ENCODE measurements at places on chromosomes 3 and 15.

GRCh38 chr3:146092230-146092629, 68.8 kb downstream of the PLOD2 start:
- no peak for DNase-seq

DNA sequence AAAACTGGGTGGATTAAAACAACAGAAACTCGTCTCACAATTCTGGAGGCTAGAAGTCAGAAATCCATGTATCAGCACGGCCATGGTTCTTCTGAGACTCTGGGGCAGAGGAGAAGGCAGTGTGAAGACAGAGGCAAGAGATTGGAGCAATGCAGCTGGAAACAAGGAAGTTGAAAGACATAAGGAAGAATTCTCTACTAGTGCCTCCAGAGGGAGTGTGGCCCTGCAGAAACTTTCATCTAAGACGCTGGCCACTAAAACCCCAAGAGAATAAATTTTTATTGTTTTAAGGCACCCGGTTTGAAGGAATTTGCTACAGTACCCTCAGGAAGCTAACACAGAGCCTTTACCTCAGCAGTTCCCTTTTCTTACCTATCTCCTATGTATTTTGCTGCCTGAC, 1012.2 kb upstream of the CADM2 start:
- DNase-seq = no peak

DNA sequence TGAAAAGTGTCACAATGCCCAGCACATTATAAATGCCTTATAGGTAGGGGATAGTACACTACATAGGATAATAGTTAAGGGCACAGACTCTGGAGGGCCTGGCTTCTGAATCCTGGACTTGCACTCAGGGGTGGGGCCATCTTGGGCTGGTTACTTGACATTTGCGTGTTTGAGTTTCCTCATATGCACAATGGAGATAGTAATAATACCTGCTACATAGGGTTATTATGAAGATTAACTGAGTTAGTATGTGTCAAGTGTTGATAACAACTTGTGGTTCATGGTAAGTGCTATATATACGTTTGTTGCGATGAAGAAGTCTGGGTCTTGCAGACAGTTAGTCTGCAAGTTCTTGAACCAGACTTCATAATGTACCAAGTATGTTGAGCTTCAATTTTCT, 37.0 kb downstream of the MITF start:
- no peak for DNase-seq

DNA sequence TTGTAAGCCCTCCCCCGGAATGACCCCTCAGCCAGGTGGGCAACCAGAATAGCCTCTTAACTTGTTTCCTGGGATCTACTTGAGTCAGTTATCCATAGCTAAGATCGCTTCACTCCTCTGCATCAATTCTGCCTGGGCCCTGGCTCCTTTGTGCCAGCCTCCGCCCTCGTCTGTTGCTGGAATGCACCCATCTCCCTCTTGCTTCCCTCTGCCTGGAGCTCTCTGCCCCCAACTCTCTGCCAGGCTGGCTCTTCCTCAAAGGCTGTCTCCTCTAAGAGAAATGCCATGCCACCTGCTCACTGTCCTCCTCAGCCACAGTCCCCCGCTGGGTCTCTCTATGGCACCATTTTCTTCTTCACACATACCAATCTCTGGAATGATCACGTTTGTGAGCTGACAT, 240.8 kb downstream of the ADAMTS17 start:
- DNase-seq = no peak

GRCh38 chr3:107676469-107677309, 153.9 kb downstream of the BBX start:
- no peak for DNase-seq

- no peak for DNase-seq
Observed at GRCh38 chr3:127431066-127431465, 143.2 kb upstream of the PRR20G start.

DNA sequence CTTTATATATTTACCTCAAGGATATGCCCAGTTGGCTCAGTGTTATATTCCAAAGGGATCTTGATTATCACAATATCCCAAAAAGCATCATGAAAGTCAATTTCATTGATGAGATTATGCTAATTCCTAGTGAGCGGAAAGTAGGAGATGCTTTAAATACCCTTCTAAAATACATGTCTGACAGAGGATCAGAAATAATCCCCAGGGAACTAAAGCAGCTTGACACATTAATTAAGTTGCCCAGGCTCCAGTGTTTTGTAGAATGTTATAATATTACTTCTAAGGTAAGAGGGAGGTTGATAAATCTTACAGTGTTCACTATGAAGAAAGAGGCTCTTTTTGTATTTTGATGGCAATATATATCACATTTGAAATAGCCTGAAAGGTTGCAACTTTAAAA, 767.5 kb upstream of the ROBO1 start:
- DNase-seq = no peak

DNA sequence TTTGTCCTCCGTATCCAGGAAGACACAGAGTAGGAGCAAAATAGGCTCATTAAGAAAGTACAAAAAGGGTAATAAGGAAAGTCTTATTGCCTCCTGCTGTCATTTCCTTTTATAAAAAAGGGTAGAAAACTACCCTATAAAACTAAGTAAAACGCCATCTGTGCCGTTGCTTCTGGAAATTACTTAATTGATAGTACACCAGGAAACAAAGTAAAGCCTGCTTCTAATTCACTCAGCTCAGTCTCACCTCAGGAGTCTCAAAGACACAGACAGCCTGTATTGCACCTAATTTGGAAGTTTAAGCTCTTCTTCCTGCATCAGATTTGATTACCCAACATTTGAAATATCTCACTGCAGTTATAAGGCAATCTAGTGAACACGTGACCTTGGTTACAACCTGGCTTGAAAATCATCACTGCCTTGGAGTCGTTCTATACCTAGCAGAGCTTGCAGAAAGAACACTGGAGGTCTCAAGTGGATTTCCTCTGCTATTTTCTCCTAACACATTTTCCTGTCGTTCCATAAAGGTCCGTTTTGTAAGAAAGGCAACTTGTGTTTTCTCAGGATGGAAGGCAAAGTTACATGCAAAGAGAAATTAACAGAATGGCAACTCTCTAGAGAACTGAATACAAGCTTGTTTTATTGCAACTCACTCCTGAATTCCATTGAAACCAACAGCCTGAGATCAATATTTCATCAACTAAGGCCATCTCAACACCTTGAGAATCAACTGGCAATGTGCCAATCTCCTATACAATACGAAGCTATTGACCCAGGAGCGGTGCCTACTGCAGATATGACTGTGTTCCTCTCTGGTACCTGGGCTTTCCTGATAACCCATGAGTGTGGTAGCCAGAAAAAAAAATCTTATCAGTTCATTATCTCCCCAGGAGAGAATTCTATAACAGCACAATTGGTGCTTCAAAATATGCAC, 203.3 kb upstream of the LMCD1 start:
- DNase-seq = no peak

DNA sequence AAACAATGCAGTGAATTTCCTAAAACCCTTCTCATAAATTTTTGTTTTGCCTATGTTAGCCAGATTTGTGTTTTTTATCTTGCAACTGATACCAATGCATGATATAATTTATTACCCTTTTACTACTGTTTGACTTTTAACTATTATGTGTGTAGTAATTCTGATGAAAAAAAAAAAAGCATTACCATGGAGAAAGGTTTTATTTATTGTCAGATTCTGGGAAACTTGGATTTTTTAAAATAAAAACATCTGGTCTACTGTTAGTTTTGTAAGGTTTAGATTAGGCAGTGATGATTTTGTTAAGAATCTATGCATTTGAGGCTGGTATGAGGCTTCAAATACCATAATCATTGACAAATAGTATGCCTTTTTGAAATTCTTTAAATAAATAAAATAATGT, 470.4 kb upstream of the ROBO1 start:
- no peak for DNase-seq

- DNase-seq = peak; percentile 8
Observed at GRCh38 chr3:132283440-132283839, 33.8 kb upstream of the ACP3 start.

DNA sequence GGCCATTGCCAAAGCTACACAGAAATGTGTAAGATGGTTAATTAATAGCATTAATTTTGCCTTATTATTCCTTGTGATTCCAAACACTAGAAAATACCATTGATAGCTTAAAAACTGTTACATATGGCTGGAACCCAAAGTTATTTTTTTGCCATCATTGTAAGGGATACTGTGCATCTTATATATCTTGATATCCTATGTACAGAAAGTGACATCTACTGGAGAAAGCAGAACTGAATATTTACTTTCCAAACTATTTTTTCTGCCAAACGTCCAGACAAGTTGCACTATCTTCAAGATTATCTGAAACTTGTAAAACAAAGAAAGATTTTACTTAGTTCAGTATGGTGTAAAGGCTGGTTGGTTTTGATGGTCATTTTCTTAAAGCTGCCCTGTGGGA, 33.3 kb upstream of the MEIS2 start:
- no peak for DNase-seq

DNA sequence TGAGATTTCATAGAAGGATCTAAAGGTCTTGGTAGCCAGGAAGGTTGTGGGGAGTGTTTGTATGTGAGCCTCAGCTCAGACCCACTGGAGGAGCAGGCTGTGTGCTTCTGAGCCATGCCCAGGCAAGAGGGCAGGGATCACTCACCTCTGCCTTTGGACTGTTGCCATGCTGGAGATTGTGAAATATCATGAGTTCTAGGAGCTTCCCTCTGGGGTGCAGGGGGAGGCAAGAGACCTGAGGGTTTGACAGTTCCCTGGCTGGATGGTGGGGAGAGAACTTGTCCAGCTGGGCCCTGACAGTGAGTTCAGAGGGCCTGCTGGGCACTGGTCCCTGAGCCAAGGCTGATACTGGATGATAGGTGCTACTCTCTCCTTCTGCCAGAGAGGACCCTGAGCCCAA, 6.0 kb downstream of the SLC6A1 start:
- no peak for DNase-seq

- DNase-seq = peak; percentile 4
Observed at GRCh38 chr3:152834776-152835600, at the start of gene P2RY1. TSS of gene P2RY1 (plus strand) at chr3:152835131. CDS start at chr3:152835783, 652 bp downstream.

GRCh38 chr15:88178631-88179030, 77.9 kb downstream of the NTRK3 start:
- DNase-seq = no peak

- no peak for DNase-seq
Observed at GRCh38 chr3:52406791-52407510, 38.0 kb downstream of the SEMA3G start.

DNA sequence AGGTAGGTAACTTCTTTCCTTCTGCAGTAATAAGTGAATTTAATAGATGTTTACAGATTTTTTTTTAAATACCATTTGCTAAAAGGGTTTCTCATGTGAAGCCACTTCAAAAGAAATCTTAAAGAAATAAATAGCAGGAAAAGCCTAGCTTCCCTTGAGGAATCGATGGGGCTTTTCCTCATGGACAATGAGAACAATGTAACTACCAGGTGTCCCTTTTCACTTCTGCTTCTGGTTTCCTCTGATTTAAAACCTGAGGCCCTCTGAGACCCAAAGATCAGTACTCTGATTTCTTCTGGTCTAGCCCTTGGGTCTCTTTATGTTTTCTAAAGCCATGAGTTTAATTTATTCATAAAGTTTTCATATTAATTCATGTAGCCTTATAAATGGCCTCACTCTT, 13.1 kb upstream of the TMEM42 start:
- DNase-seq = no peak

- no peak for DNase-seq
Observed at GRCh38 chr15:56367156-56367555, 1.9 kb downstream of the TEX9 start.

DNA sequence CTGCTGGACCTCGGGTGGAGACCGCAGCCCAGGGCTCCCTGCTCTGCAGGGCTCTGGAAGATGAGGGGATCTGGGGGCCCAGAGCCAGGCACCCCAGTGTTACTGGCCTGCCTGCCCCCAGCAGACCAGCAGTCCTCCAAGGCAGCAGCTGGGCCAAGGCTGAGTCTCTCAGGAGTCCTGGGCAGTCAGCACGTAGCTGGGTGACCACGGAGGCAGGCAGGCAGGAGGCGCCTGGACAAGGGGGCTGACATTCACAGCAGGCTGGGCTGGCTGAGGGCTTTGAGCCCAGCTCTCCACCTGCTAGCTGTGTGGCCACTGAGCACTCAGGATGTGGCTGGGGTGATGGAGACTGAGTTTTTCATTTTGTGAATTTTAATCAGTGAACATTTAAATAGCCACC, 67.9 kb downstream of the IQSEC1 start:
- no peak for DNase-seq

DNA sequence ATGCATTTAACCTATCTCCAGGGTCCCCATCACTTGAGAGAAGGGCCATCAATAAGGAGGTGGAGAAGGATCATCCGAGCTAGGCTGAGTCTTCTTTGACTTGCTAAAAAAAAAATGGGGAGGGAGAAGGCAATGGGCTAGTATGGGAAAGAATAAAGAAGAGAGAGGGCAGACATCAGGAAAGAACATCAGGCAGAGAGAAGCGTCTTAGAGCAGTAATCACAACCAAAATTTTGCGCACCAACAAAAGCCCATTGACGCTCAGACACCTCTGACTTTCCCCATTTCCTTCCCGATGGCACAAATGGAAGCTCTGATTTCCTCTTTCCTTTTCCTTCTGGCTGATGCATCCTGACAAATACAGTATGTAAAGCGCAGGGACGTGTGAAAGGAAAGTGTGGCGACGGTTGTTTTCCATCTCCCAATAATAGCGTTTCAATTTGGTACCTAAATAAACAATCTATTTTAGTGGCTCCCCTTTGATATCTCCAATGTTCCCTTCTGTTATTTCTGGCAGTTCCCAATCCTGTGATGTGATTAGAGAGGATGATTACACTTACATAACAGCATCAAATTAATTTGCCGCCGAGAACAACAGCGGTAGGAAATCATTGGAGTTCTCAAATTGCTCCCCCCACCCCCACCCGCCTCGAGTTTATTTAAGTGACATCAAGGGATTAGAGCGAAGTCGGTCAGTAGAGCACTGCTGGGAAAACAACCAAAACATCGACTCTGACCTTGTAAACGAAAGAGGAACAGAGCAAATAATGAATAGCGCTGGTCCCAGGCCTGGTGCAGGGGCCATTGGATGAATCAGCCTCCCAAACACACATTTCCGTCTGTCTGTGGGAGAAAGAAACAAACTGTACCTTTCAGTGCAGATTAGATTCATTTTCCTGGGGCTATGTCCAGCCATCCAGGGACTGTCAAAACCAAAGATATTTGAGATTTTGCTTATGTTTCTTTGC, 273.3 kb upstream of the ICE2 start:
- peak; percentile 45 for DNase-seq

- DNase-seq = no peak
Observed at GRCh38 chr3:171339598-171339997, 120.6 kb downstream of the TNIK start.

DNA sequence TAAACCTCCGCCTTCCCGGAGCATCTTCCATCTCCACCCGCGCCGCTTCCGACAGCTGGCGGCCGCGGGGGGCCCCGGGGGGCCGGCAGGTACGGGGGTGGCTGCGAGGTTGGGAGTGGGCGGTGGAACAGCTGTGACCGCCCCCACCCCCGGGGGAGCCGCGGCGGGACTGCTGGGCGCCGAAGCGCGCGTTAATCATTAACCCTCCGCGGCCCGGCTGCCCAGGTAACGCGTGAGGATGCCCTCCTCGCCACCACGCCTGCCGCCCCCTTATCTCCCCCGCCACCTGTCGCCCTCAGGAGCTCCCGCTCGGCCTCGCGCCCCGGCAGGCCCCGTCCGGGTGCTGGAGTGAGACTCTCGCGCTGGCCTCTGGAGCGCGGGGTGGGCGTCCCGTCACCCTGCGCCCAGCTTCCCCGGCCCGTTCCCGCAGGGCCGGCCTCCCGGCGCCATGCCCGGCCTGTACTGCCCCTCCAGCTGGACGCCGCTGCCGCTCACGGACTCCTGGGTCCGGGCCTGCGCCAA, 757 bp downstream of the VWA5B2 start:
- no peak for DNase-seq
